Dorsolateral prefrontal cortex (tissue), 122 donors: ENCODE measurements at places on chromosomes 2 and 18. TPM values are rescaled to one million over a fixed set of nuclear protein-coding genes. Genes with fewer than 3 reads are reported as not detected.
A peak's percentile ranks its signal among the peaks of the same experiment; 100 is the strongest.

DNA sequence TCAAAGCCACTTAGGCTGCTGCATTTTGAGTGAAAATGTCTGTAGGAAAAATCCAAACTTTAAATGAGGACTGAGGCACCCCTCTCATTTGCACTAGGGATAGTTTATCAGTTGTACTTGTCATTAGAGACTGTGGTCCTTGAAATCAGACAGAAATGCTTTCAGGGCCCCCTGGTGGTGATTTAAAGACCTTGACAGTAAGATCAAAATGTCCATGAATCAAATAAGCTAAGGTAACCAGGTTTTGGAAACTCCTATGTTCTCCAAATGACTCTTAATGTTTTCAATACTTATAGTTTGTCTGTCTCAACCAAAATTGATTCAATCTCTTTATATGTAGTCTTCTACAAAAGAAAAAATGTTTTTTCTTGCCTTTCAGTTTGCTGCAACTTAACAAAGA lies 28.8 kb upstream of the DDX18 start:
- no peak for DNase-seq

- no peak for DNase-seq
Observed at GRCh38 chr2:241356871-241357260, 781 bp downstream of the FARP2 start.

GRCh38 chr2:96153991-96154431 lies 8.8 kb upstream of the DUSP2 start:
- DNase-seq: no peak

Gene HOXD9
- total RNA-seq: not detected

DNA sequence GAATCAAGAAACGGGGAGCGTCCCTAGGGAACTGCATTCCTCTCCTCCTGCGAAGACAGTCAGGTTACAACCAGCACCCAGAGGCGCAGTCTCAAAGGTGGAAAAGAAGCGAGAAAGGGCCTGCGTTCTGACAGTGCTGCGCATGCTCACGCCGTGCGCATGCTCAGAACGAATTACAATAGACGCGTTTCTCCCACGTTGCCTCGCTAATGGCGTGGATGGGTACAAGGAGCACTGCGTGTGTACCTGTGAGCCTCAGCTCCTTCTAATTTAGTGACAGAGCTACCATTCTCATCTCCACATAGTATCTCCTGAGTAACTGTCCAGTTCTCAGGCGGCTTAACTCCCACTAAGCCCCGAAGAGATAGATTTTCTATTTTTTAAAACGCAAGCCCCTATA lies 448.8 kb downstream of the TXNL1 start:
- no peak for DNase-seq

DNA sequence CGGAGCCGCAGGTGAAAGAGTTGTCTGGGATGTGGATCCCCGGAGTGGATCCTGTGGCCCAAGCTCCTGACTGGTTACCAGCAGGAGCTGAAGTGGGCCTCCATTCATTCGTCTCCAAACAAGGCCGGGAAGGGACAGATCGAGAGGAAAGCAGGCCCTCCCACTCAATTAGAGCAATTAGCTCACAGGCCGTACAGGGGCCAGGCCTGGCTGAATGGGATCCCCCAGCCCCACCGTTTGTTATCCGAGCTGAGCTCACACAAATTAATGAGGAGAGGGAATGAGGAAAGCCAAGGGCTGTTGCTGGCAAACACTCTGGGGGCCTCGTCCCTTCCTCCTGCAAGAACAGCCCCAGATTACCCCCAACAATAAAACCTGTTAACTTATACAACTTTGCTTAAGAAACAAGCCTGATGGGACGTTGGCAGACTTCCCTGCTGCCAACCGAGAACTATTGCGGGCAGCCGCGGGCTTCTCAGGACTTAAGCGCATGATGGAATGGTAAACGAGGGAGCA lies 338.0 kb downstream of the BCL11A start:
- DNase-seq: no peak

Gene SLC66A2
- 89.8 TPM for total RNA-seq

GRCh38 chr2:58983111-58983510 lies 742.0 kb upstream of the FANCL start:
- no peak for DNase-seq

Gene DNAH6
- 6.2 TPM for total RNA-seq

DNA sequence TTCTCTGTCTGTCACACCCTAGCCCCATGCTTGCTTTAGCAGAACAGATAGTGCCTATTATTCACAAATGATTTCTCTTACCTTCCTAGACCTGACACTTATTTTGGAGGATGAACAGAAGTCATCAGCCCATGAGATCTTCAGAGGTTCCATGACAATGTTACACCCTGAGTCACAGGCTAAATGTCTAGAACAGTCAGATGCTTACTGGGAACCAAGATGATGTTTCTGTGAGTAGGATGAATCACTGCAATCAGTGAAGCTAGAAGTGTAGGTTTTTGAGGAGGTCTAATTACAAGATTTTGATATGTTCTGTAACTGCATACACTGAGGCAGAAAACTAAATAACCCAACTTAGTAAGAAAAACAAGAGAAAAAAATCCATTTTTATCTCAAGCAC lies 123.0 kb upstream of the THUMPD2 start:
- DNase-seq: no peak

Gene DYNAP
- not detected for total RNA-seq

DNA sequence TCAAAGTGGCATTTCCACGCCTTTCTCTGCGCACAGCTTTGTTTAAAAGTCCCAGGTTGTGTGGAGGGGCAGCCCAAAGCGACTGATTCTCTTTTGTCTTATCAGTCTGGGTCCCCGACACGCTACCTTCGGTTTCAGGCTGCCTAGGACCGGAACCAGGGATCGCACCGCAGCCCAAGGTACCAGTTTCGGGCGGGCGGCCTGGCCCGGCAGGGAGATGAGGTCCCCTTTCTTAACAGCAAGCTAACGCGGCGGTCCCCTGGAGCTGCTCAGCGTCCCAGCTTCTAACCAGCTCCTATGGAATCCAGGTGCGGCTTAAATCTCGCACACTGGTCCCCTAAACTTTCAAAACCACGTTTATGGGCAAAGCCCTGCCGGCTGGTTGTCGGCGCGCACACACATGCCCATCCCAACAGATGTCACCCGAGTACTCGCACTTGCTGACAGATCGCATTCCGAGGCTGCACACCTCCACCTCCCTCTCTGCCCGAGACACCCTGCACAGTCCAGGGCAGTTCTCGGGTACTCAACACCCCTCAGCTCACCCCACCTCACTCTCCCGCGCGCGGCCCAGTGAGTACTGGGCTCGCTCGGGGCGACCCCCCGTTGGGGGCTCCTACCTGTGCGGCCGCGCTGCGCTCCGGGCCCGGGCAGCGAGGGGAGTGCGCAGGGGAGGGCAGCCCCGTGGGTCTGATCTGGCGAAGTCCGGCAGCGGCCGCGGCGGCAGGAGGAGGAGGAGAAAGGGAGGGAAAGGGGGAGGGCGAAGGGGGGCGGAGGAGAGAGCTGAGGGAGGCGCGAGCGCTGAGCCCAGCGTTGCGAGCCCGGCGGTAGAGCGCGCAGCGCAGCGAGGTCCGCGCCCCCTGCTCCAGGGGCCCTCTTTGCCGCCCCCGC lies at the start of gene EFEMP1:
Gene EFEMP1 (minus strand): TSS at position 692 of the 891 bp plus-strand sequence. CDS start 1,342 bp downstream, outside the sequence.
- peak; percentile 36 for DNase-seq

DNA sequence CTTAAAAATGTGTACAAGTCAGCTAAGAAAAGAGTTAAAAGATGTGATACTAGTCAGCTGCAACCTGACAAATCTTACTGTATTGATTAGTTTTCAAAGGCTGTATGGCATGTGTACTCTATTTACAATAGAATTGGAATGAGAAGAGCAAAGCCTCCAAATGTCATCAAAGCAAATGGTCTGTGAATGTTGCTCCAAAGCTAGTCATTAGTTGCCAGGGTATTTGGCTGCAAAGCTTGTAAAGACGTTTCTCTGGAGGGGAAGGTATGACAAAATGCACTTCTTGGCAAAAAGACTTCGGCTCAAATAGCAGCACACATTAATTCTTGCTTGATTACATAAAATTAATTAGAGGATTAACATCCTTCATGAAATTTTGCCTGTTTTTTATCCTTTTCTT lies 59.3 kb downstream of the ETAA1 start:
- DNase-seq: no peak

DNA sequence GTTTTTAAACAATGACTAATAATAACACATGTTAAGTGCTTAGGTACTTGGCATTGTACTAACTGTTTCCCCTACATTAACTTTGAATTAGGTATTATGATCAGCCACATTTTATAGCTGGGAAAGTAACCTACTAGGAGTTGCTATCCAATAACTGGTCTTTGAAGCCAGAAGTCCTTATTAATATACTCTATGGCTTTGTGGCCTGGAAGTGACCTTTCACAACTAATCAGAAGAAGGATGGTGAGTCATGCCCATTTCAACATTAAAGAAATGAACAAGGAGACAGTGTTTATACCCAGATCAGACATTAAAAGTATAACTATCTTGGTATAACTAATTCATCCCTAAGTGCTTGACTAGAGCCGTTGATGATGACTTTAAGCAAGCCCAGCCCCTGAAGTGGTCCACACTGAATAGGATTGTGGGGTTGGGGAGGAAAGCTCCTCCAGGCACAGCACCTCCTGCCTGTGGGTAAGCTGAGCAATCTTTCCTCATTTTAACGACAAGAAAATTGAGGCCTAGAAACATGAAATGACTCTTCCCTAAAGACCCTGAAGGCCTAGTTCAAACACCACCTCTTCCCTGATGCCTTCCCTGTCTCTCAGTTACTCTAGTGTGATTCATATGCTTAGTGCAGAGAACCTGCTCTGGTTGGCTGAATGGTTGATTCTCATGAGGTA lies 71.6 kb upstream of the RFX8 start:
- DNase-seq: no peak

Gene LINC00305
- total RNA-seq: not detected

DNA sequence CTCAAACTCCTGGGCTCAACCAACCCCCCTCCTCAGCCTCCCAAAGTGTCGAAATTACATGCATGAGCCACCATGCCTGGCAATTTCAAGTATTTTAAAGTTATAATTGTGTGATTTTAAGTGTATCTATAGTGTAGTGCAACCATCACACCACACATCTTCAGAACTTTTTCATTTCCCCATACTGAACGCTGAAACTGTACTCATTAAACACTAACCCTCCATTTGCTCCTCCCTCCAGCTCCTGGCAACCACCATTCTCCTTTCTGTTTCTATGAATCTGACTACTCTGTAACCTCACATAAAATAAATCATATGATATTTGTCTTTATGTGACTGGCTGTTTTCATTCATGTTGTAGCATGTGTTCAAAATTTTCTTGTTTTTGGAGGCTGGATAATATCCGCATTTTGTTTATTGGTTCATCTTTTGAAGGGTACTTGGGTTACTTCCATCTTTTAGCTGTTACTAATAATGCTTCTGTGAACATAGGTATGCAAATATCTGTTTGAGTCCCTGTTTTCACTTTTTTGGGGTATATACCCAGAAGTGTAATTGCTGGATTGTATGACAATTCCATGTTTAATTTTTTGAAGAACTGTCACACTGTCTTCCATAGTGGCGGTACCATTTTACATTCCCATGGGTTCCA lies 188.2 kb downstream of the PLCL1 start:
- no peak for DNase-seq

Gene SAG
- total RNA-seq: not detected

Gene OSBPL6
- total RNA-seq: 39.6 TPM

DNA sequence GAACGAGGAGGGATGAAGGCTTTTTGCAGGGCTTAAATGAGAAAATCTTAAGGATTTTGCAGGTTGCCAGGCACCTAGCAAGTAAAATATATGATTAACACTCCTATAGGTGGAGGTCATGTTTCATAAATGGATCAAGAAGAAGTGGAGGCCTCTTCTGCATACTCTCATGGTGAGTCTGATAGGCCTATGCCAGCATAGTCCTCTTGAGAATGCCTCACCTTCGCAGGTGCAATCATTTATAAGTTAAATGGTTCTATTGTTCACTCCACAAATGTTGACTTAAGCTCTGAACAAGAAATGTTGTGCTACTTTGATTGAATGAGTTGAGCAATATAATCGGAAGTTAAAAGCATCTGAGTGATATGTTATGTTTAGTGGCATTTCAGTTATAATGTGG lies 12.1 kb downstream of the LRRTM1 start:
- DNase-seq: no peak
